ENCODE measurements at places on chromosomes 12 and 14.

DNA sequence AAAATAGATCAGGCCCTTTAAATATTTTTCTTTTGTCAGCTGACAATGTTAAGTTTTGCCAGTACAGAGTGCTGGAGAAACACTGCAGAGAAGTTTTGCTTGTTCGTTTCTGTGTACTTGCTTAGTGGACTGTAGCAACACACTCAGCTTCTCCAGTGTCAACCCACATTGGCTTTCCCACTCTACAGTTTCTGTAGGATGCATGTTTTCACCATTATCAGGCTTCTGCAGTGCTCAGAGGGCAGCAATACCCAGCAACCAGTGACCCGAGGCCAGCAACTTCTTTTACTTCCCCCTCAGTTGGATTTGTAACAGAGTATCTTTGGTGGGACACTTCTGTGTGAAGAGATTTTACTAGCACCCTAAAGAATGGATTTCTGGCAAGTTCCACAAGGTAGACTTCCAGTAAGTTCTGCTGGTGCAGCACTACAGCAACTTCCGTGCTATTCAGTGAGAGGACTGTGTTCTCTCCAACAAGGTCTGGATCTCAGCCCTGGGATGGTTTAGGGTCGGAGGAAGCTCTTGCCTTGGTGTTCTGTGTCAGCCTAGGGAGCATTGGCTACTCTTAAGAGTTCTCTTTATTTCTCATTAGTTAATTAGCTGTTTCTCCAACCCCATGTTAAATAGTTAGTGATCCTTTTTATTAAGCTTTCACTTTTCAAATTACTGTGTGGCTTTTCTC is 70.4 kb downstream of the FUT8 start:
- no peak for DNase-seq

GRCh38 chr14:75487155-75487671 is 35.1 kb upstream of the BATF start:
- no peak for DNase-seq

- no peak for DNase-seq
Measured at GRCh38 chr14:88552876-88553275, 1.9 kb downstream of the PTPN21 start.

DNA sequence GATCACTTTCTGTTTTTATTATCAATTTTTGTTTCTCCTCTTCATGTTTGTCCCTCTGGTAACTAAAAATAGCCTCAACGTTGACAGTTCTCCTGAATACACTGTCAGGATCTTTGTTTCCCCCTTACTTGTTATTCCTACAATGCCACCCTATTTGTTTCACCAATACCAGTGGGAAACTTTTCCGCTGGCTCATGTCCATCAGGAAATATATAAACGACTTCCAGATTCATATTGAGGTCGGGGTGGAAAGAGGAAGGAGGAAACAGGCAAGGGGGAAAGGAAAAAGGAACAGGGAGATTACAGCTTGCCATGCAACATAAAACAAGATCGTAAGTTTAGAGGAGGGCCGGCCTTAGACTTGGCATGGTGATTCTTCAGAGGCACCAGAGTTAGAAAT is 61.7 kb downstream of the BTBD7 start:
- no peak for DNase-seq

GRCh38 chr12:119239040-119239439 is 60.3 kb downstream of the HSPB8 start:
- no peak for DNase-seq

- DNase-seq = no peak
Measured at GRCh38 chr14:76810525-76810924, 2.2 kb downstream of the ANGEL1 start.

GRCh38 chr14:75572104-75572503 is 6.3 kb upstream of the FLVCR2 start:
- DNase-seq = no peak
